EH (cell line): ENCODE measurements at places on chromosomes 2 and 18.

GRCh38 chr2:42106257-42106816, 58.5 kb downstream of the PKDCC start:
- no peak for DNase-seq

DNA sequence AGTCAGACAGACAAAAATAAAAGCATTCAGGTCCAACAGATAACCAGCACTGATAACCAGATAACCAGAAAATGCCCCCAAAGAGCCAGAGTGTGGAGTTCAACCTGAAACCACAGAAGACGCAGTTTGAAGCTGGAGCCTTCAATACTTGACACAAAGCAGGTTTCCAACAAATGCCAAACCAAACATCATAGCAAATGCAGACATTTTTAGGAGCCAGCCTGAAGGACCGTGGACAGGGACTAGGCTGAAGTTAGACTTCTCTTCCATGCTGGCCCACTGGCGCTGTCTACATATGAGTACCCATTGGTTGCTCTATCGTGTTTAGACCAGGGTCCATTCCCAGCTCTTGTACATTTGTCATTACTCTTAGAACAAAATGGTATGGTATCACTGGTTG, 9.9 kb downstream of the COLEC12 start:
- DNase-seq, result no peak

GRCh38 chr2:140288213-140288612, 1508.0 kb upstream of the NXPH2 start:
- no peak for DNase-seq

- peak; percentile 82 for DNase-seq
These were observed 55.5 kb upstream of the RNF152 start for GRCh38 chr18:61948281-61948741.

DNA sequence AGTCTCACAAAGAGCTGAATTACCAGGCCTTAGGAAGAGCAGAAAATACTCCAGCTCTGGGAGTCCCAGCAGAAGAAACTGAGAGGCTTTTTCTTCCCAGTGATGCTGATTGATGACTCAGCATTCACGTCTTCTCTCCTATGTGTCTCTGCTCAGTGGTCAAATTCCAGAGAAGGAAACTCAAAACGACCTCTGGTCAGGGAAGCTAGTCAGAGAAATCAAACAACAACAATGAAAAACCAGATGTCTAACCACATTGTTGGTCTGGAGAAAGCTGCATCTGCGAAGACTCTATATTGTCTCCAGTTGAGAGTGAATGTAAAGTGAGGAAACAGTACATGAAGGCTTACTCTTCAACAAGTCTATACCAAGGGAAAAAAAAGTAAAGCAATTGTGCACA, 28.6 kb upstream of the CERS6 start:
- peak; percentile 82 for DNase-seq

GRCh38 chr2:30653847-30654246, 153.4 kb downstream of the CAPN13 start:
- DNase-seq, result peak; percentile 69

DNA sequence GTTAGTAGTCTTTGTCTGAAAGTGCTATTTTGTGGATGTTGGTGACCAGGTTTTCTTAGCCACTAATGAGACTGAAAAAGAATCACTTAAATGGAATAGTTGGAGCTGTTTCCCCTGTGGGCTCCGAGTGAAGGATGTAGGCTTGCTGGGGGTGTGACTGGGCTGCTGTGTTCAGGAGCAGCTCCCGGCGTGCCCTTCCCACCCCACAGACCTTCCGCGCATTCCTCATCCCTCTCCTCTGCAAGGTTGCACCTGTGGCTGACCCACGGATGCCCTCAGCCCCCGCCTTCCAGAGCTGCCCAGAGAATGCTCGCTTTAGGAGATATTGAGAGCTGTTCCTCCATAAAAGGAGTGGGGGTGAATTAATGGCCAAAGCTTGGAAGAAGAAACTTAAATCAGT, 174.3 kb downstream of the LDLRAD4 start:
- no peak for DNase-seq

- DNase-seq, result no peak
These were observed 93.2 kb downstream of the MC4R start for GRCh38 chr18:60279391-60279790.

- DNase-seq, result peak; percentile 48
These were observed 56.8 kb downstream of the ASAP2 start for GRCh38 chr2:9263428-9263827.

GRCh38 chr2:27737676-27738348, 33.7 kb upstream of the MRPL33 start:
- DNase-seq, result peak; percentile 76

GRCh38 chr2:64202206-64202845, 58.1 kb upstream of the PELI1 start:
- peak; percentile 54 for DNase-seq

DNA sequence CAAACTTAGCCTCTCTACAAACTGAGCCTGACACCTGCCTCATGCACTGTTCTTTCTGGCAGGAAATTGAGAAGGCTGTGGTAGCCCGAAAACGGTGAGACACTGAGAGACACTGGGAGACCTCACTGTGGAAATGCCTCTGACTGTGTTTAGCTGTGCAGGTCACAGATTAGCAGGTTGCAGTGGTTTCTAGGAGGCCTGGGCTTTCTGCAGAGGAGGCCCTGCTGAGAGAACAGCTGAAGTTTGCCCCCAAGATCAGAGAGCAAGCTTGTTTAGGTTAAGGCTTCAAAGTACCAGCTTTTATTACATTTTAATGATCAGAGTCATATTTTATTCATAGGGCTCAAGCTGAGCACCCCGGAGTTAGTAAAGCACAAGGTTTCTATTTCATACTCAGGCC, 68.7 kb upstream of the LYPD6 start:
- DNase-seq, result no peak

GRCh38 chr2:96113367-96113677, 3.0 kb downstream of the ADRA2B start:
- no peak for DNase-seq

GRCh38 chr2:197500503-197501131, 438 bp downstream of the HSPE1 start:
- peak; percentile 16 for DNase-seq

- peak; percentile 81 for DNase-seq
These were observed 470.1 kb downstream of the TMX3 start for GRCh38 chr18:68244786-68245185.

GRCh38 chr2:181374781-181375675, 82.2 kb upstream of the ITGA4 start:
- peak; percentile 70 for DNase-seq

DNA sequence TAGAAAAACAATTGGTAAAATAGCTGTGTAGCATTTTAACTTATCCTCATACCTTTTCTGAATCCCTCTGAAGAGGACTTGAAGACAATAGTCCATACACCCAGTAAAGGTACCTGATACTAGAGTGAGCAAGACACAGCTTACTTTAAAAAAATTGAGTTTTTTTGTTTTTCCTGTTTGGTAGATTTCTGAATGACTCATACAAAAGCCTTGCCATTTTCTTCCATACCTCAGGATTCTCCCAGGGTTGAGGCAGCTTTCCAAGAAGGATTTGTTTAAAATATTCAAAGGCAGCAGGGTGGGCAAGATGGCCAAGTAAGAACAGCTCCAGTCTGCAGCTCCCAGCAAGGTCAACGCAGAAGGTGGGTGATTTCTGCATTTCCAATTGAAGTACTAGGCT, 551.0 kb upstream of the LRATD1 start:
- no peak for DNase-seq

DNA sequence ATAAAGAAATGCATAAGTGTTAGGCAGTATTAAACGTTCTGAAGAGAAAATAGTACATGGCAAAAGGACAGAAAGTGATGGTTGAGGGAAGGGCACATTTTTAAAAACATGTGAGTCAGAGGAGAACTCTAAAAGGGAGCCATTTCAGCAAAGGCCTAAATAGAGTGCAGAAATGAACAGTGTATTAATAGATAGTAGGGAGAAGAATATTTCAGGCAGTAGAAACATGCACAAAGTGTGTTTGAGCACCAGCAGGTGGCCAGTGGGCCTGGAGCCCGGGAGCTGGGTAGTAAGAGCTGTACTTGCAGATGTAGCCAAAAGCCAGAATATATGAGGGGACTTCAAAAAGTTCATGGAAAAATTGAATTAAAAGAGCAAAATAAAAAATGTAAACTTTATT, 288.1 kb upstream of the FIGN start:
- no peak for DNase-seq

DNA sequence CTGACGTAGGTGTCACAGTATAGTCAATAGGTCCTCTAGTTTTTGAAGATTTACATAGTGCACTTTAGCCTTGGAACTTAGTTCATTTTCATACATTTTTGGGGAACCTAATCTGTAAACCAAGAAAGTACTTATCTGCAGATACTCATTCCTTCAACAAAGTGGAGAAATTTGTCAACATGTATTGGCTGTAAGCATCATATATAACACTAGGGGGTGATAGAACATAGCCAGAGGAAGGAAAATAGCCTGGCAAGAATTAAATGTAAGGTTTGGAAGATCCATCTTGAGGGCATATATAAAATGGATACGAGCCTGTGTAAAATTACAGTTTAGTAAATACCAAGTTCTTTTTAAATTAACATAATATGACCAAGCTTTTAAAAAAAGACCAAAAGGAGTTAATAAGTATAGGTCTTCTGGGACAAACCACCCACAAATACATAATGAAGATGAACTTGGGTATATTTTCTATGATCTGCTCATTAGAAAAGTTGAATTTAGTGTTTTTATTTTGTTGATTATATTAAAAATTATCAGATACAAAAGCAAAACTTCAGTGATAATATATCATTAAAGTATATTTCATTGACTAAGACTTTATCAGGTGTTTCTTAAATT, 18.2 kb downstream of the RPL37A start:
- DNase-seq, result peak; percentile 62

GRCh38 chr2:49248506-49248905, 94.2 kb upstream of the FSHR start:
- peak; percentile 97 for DNase-seq

GRCh38 chr2:178317811-178318210, 123.5 kb downstream of the OSBPL6 start:
- DNase-seq, result no peak

DNA sequence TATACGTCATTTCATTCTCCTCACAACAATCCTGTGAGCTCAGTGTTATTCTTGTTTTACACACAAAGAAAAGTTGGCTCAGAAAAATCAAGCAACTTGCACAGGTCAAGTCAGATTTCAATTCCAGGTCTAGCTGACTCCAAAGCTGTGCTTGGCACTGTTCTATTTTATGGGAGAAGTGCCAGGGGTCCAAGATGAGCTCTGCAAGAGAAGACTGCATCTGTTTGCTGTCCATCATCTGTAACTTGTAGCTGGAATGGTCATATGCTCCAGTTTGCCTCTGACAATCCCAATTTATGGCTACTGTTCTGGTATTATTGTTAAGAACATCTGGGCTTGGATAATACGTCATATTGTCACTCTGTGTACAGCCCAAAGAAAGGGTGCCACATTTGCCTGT, 28.9 kb downstream of the KCNF1 start:
- no peak for DNase-seq

DNA sequence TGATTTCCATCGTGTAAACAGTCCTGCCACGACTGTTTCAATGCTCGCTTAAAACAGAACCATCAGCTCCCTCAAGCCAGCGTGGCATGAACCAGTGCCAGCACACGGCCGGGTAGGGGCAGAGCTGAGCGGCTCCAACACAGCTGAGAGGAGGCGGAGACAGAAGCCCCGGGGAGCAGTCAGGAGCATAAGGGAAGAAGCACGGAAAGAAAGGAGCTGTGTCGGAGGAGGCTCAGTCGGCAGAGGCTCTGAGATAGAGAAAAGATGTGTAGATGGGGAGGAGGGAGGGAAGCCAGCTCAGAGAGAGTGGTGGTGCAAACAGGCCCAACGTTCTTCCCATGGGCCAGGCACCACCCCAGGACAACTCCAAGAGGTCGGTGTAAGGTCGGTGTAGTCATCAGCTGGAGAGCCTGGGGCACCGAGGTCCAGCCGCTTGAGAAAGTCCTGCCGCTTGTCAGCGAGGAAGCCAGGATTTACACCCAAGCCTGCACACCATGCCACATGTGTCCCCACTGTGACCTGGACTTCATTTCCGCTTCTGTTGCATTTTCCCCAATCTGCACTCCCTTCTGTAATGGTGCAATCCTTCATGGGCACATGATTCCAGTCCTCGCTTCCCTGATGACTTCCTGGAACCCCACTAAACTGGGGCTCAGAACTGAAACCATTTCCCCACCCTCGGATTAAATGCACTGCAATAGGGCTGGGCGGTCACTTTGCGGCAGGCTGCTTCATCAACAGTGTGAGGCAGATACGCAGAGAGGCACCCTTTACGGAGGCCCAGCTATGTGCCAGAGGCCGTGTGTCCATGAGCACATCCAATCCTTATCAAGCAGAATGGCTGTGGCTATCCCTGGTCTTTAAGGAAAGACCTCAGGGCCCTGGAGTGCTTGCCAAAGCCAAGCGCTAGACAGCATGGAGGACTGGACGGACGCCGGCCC, 43.5 kb downstream of the CYP27C1 start:
- DNase-seq, result peak; percentile 90

DNA sequence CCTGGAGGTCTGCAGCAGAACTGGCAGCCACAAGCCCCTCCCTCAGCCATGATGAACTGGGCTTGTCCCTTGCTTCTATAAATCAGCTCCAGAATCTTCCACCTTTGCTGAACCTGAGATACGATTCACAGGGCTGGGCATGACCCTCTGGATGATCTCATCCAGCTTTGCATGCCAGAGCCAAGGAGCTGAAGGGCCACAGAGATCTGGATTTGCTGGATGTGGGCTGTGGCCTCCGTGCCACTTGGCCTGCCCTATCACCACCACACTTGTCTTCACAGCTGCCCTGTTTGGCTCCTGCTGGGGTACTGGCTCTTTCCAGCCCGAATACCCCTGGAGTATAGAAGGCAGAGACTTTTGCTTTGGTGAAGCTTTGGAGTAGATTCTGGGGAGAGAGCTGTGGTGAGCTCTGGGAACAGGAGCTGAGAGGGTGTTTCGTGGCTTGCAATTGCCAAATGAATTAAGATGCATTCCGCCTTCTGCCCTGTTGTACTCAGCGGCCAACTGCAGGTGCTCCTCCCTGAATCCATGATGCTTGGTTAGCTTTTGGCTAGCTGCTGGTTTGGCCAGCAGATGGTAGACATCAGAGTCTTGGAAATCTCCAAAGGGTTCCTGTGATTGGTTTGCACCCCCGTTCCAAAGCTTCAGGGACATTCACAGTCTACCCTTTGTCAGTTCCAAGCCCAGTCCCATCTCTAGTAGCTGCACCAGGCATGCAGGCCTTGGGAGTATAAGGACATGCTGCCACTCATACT, 30.9 kb upstream of the GIGYF2 start:
- no peak for DNase-seq

DNA sequence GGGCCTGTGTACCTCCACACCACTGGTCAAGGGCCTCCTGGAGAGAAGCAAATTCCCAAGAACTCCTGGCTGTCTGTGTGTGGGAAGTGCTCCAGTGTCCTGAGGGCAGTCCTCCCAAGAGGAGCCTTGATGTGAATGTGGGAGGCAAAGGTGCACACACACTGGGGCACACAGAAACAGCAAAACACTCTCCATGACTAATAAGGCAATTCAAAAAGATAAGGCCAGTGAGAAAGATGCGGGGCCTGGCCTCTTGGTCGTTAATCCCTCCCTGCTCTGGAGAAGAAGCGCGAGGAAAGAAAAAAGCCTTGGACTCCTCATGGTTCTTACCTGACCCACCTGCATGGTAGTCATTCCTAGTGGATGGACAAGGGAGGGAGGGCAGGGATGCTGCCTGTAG, 373.2 kb downstream of the SLC4A3 start:
- no peak for DNase-seq

- DNase-seq, result no peak
These were observed 19.2 kb upstream of the DRC1 start for GRCh38 chr2:26382564-26382963.
